HCT116 (cell line): ENCODE measurements at places on chromosomes 5 and 9.

DNA sequence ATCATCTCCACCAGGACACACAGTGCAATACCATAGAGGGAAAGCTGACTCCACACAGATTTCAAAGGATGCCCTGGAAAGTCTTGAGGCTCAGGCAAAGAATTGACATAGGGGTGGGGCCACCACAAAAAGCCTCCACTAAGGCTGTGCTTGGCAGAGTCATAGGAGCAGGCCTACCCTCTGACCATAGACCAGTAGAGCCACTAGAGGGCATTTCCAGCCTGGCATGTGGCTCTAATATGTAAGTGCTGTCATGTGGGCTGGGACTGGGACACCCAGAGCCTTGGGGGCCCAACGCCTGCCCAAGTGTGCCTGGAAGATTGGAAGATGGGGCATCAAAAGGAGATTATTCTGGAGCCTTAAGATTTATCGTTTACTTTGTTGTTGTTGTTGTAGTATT lies 726.0 kb downstream of the DNAH5 start:
- DNase-seq = no peak

DNA sequence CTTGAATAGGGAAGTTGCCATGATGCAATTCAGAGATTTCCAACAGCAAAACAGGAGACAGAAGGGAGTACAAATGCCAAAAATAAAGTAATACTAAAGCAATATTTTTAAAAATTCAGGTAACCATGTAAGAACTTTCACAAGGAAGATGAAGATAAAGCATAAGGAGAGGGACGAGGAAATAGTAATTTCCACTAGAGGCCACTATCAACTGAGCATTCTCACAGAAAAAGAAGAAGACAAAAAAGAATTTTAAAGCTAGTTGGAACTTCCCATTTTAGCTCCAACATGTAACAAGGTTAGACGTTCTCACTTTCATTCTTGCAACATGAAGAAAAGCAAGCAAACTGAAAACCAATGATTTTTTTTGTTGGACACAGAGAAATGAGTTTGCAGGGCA lies 779.9 kb upstream of the CDH6 start:
- DNase-seq = no peak

DNA sequence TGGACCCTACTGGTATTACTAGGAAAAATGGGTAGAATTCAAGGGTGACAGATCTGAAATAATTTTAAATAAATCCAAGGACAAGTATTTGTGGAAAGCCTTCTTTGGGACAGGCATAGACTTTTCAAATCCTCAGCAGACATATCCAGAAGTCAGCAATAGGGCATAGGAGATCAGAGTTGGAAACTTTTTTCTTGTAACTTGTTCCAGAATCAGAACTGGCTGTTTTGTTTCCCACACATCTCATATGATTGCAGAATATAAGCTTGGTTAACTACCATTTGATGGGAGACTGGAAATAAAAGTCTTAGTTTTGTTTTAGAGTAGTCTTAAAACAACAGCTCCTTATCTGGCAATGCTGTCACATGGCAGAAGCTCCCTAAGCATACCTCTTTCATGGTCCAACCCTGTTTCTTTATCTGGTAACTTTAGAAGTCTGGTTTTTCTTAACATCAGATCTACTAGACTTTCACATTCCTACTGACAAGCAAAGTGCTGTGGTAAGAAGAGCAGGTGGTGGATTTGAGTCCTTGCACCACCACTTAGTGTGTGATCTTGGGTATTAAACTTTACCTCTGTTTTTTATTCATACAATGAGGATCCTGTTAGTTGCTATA lies 25.1 kb downstream of the XRCC4 start:
- DNase-seq = no peak

DNA sequence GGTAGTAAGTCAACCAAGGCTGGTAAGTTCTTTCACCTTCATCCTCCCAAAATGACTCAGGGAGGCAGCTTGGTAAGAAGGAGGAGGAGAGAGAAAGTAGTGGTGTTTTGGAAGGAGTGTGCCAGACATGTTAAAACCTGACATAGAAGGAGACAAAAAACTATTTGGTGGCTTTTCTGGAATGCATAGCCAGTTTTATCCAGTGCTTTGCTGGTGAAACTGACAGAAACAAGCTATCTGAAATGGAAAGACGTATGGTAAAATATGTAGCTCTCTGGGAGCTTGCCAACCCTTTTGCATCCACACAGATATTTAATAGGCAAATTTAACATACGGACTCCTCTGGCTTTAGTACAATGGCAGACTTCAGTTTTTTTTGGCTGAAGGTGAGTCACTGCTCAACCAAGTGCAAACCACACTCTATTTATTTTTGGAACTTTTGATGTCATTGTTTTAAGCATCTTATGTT lies 45.4 kb downstream of the RAB14 start:
- DNase-seq = no peak

GRCh38 chr5:136276946-136277345 lies 84.0 kb upstream of the SMIM32 start:
- no peak for DNase-seq

DNA sequence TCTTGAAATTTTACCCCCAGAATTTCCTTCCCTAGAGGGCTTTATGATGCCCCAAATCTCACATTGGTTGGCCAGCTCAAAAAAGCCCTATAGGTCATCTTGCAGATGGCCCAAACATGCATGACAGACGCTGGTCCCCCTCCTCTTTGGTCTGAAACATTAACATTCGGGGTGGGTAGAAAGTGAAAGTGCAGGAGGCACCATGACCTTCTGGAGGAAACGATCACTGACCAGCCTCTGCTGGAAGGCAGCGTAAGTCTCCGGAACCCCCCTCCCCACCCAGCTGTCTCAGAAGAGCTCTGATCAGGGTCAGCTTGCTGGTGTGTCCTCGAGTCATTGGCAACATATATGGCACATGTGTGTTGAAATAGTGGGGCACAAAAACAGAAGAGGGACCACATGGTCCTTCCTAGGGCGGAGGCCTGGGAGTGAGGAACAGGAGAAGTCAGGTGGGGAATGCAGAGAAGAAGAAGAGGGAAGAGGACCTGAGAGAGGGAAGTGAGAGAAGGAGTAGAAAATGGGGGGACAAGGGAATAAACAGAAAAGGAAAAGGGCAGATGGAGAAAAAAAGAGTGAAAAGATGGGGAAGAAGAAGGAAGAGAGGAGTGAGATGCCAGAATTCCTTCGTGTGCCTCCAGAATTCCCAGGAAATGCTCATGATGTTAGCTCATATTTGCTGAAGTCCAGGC lies 46.2 kb downstream of the IL31RA start:
- DNase-seq = no peak

DNA sequence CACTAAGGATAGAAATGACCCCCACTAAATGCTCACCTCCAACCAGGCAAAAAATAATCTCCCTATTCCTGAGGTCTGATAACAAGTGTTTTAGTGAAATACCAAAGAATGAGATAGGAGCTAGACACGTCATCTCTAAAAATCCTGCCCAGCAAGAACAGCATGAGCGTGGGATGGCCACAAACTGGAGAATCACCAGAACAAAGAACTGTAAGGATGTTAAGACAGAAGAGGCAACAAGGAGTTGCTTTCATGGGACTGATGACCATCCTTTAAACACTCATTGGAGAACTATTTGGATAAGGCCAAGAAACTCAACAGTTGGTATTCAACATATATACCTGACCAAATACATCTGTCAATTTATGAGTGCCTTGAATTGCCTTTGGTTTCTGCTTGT lies 113.7 kb downstream of the RASEF start:
- DNase-seq = no peak

DNA sequence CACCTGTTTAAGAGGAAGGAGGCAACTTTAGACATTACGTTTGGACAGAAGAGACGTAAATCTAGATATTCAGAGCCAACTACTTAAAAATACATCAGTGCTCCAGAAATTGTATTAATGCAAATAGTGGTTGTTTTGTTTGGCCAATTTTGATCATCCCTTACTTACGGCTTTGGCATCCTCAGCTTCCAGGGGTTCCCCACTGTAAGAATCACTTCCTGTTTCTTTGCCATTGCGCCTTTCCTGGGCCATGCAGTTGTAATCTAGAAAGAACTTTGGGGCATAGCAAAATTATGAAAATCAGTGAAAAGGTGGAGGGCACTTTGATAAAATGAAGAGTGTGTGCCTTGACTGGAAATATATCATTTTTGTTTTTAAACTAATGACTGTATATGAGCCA lies 537.2 kb upstream of the TLE4 start:
- no peak for DNase-seq

- DNase-seq = no peak
Measured at GRCh38 chr5:113598150-113598549, 84.7 kb downstream of the YTHDC2 start.

- no peak for DNase-seq
Measured at GRCh38 chr9:127049044-127049443, 73.4 kb downstream of the ANGPTL2 start.

DNA sequence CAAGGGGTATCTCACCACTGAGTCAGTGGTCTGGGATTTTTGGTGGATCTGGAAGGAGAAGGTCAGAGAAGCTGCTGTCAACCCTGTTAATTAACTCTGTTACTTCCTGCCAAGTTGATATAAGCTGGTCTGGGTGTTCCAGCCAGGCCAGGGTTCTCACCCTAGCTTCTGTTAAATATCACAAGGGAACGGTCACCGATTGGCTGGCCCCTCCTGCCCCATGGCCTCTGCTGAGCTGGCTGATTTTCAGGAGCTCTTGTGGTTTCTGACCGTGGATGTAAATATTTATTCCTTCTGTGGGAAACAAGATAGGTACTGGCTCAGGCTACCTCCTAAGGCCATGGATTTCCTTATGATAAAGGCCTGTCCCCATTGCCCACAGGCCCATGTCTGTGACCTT lies 1.0 kb downstream of the ADAMTS13 start:
- DNase-seq = no peak

GRCh38 chr5:124746916-124747790 lies 714 bp upstream of the ZNF608 start:
- DNase-seq = peak; percentile 80

GRCh38 chr9:117672369-117672768 lies 31.8 kb upstream of the TLR4 start:
- no peak for DNase-seq

DNA sequence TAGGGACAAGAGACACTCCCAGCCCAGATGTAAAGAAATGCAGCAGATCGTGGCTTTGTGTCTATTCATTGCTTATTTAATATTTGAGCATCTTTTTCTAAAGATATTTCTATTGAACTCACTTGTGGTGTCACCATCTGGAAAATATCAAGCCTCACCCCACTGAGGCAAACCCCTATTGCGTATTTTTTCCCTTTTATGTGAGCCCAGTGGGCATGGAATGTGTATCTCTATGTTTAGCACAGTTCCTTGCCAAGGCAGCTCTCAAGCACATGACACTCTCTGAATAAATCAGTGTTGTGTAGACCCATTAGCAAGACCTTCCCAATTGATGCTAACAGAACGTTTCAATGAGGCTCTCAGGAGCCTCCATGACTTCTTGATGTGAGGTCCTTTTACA lies 81.6 kb downstream of the TMEM174 start:
- DNase-seq = no peak

DNA sequence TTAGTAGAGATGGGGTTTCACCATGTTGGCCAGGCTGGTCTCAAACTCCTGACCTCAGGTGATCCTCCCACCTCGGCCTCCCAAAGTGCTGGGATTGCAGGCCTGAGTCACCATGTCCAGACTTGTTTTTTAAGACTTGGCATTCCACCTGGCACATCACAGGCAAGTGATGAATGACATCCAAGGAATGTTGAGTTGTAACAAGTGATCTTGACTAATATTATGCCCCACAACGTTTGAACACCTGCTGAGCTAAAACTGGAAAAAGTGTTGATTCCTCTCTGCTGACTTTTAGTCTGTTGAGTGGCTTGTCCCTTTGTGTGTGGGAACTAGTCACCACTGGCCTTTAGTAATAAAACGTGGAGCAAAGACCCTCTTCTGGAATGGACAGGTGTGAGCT lies 54.6 kb downstream of the SUB1 start:
- DNase-seq = peak; percentile 13

DNA sequence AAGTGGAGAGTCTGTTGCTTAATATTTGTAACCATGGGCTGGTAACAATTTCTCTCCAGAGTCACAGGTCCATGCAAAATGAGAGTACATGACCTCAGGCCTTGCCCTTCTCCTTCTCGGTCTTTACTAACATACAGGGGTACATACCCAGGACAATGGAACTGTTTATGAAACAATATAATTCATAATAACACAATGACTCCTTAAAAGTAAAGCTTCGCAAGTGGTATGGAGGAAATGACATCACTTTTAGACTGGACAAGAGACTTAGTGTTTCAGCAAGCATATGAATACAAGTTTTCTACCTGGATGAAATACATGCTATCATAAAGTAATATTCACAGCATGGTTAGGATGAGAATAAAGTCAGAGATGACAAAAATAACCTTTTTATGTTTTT lies 386.6 kb downstream of the PLK2 start:
- no peak for DNase-seq

DNA sequence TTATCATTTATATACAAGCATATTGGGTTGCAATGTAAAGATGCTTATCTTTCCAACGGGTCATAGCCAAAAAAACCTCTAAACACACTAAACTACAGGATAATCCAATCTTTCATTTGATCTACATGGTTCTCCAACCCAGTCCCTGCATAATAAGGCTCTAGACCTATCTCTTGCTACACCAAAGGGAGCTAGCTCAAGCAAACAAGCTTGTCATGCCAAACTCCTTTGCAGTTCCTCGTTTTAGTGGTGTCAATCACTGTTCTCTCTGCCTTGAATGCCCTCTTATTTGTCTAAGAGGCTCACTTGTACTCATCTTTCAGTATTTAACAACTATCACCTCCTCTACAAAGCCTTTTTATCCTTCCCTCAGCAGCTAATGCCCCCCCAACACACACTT lies 5.6 kb downstream of the HOMER1 start:
- DNase-seq = no peak

GRCh38 chr5:32711362-32711680 lies 200 bp downstream of the NPR3 start:
- no peak for DNase-seq

DNA sequence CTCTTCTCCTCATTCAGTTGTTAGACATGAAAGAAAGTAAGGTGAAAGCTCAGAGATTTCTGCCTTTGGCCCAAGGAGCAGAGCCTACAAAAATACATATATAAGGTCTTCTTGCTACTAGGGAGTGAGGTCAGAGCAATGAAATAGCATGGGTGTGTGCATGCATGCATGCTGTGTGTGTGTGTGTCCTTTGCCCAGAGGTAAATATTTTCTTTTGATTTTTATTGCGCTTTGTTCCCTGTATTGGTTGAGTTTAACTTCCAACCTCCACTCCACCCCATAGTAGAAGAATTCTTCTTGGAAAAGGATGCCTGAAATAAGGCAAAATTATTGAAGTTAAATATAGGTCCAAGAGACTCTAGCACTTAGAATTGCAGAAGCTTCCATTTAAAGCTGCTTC lies 248.0 kb upstream of the PTGER4 start:
- no peak for DNase-seq

- no peak for DNase-seq
Measured at GRCh38 chr5:173806270-173807035, 81.7 kb upstream of the CPEB4 start.

- no peak for DNase-seq
Measured at GRCh38 chr9:132849185-132849706, 28.8 kb downstream of the AK8 start.

GRCh38 chr5:111775224-111775623 lies 18.2 kb upstream of the NREP start:
- DNase-seq = no peak

- DNase-seq = no peak
Measured at GRCh38 chr5:86864051-86864450, 246.3 kb downstream of the COX7C start.

- no peak for DNase-seq
Measured at GRCh38 chr5:131460867-131461572, 174.0 kb downstream of the RAPGEF6 start.
